ENCODE measurements at places on chromosomes 6 and 20. TPM values are rescaled to one million over a fixed set of nuclear protein-coding genes. Genes with fewer than 3 reads are reported as not detected.

The NKAPL gene
- polyA plus RNA-seq = 4.4 TPM

The TRIM10 gene
- not detected for polyA plus RNA-seq

The OTOR gene
- not detected for polyA plus RNA-seq

The SNAI1 gene
- polyA plus RNA-seq = 20.9 TPM

The MAS1 gene
- polyA plus RNA-seq = not detected

The USP49 gene
- polyA plus RNA-seq = 2.3 TPM

The SYCP2L gene
- polyA plus RNA-seq = 0.15 TPM

The GRM1 gene
- 0.01 TPM for polyA plus RNA-seq

The FAM50B gene
- 20.6 TPM for polyA plus RNA-seq

The RBPJL gene
- polyA plus RNA-seq = not detected

DNA sequence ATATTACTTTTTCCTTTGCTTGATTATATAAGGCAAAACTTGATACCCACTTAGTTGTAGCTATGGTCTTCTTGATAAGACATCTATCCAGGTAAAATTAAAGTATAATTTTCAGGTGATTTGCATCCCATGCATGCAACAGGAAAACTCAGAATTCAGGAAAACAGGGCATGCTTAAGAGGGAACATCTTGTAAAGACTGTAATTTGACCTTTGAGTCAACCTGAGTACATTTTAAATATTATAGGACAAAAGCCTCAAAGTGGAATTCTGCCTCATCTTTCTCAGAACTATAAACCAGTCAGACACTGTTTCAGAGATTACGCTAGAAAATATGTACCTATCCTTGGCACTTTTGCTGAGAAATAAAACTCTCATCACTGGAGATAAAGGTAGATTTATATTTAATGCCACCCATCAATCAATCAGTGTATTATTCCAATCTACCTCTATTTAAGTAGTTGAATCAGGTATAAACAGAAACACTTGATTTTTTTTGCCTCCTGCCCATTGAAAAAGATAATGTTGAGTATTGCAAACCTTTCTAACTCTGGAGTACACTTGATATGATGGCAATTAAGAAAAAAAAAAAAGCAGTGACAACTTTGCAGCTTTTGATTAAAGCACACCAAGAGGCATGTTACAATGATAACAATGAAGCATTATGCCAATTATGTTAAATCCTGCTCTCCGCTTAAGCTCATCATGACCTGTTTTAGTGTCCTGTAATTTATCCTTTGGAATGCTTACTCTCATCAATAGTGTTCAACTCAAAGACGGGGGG, 2.8 kb downstream of the CITED2 start:
- DNase-seq = no peak

DNA sequence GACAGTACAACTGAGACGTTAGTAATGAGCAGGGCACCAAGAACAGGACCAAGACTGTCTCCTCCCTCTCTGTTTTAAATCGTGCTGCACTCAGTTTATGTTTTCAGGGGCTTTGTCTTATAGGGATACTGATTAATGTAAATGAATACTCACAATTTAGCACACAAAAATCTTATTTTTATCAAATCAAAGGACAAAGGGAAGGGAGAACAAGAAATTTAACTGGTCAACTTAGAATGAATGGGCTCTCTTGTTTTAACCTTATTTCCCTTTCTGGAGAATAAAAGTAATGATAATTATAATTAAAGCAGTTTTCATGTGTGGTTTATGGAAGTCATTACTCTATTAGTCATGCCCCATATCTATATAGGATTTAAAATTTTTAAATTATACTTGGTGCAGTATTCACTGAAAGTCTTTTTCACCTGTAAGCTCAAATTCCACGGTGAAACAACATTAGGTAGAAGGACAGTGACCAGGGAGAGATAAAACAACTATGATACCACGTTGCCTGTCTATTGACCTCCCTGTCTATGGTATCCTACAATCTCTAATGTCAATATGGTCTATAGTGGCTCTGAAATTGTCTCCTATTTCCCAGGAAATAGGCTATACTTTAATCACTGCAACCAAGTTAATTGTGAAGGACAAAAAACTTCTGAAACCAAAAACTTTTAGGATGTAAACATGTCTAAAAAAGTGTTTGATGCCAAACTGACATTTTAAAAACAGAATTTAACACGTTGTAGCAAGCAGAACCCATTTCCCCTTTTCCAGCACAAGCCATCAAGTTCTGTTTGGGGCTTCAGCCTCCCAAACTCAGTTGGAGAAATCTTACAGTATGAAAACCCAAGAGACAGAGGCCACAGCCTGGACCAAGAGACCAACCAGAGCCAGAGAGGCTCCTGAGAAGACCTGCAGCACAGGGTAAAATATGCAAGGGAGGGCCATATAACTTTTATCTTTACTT, 15.0 kb downstream of the ELOVL5 start:
- no peak for DNase-seq

GRCh38 chr6:41440958-41441357, 105.2 kb upstream of the FOXP4 start:
- no peak for DNase-seq

- no peak for DNase-seq
Observed at GRCh38 chr6:112511441-112511840, 164.3 kb downstream of the RFPL4B start.

- DNase-seq = no peak
Observed at GRCh38 chr6:56685102-56685733, 42.5 kb upstream of the DST start.

DNA sequence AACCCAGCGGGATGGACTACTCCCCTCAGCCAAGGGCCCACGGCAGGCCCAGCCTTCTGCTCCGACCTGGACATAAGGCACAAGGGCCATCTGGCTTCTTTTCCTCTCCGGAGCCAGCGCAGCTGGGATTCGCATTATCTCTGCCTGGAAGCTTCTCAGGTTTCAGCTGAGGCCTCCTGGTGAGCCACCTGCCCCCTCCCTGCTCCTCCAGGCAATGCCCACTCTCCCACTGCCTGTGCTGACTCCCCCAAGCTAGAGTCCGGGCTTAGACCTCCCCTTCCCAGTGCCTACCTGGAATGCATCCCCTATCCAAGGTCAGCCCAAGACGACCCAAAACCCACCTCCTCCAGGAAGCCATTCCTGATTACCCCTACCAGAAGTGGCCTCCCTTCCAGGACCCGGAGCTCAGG, 60.7 kb downstream of the EZR start:
- no peak for DNase-seq

- DNase-seq = no peak
Observed at GRCh38 chr6:4575714-4576113, 200.5 kb upstream of the CDYL start.

DNA sequence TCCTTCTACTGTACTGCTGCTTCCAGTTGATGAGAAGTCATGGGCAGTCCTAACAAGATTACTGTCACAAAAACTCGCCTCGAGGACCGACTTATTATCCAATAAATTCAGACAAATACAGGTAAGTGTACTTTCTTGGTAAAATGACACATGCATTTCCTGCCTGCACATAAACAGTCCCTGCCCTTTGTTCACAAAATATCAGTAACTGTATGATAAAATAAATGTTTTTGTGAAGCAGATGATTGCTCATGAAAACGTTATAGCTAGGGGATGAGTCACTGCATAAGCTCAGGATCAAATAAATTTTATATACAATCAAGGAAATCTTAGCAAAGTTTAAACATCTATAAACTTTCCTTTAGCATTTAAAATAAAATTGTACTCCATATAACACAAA, 164.5 kb upstream of the RIPOR2 start:
- DNase-seq = no peak

DNA sequence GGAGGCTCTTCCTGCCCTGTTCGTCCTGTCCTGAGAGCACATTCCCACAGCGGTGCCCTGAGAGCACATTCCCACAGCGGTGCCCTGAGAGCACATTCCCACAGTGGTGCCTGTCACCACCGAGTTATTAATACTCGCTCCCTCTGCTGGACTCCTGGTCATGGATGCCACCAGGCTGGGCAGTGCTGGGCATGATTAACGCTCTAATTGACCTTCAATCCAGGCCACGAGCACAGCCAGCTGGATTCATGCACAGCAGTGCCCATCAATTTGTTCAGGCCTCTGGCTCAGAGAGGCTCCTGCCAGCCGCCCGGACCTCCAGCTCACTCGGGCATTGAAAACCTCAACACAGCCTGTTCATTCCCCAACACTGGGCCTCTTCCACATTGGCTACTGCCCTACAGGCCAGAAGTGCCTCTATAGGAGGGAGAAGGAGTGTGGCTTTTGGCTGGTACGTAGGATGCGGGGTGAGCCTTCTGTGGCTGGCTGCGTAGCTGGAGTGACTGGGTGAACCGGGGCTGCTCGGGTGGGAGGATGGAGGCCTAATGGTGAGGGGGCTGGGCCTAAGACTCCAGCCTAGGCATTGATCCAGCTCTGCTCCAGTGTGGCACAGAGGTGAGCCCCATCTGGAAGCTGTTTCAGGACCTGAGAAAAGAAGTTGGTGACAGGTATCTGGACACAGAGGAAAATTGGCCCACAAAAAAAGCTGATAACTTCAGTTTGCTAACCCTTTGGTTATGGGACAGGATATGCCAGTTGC, 9.3 kb downstream of the IP6K3 start:
- DNase-seq = no peak

DNA sequence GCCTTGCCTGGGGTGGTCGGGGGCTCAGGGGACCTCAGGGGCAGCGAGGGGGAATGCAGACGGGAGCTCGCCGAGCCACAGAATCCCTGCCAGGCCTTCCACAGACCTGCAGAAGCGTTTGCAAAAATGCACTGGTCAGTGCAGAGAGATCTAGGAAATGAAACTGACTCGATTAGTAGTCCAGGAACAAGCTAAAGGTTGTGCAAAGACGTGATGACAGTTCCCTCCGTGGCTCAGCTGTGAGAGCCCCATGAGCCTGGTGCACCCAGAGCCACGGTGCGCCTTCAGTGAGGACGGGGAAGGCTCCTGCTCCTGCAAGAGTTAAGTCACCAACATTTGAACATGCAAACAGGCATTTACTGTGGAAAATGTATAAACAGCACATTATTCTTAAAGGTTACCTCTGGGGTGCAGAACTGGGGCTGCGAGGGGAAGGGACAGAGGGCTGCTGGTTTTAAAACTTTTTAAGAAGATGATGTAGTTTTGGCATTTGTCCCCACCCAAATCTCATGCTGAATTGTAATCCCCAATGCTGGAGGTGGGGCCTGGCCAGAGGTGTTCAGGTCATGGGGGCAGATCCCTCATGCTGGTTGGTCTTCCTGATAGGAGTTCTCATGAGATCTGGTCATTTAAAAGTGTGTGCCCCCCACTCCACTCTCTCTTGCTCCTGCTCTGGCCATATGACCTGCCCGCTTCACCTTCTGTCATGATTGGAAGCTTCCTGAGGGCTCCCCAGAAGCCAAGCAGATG, 147.3 kb downstream of the DLL1 start:
- no peak for DNase-seq

GRCh38 chr6:45791211-45792168, 224.2 kb downstream of the CLIC5 start:
- DNase-seq = no peak

DNA sequence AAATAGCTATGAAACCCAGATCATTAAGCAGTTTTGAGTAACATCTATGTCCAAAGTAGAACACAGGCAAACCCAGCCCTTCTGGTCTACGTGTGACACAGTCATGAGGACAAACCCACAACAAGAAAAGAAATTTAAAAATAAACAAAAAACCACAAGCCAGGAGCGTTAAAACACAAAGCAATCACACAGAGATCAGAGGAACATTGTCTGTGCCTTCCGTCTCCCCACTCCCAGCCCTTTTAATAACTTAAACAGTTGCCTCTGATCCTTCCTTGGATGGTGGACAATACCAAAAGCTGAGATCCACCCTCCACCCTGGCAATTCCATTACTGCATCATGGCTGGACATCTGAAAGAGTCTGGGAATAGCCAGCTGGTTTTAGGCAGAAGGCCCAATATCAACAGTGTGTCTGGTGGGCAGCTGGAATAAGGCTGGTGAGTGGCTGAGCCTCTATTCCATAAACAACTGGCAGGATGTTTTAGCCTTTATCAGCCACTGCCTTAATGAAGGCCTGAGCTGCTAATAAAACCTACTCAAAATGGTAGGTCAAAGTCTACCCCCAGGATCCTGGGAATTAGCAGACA, 15.7 kb upstream of the LAMA4 start:
- no peak for DNase-seq

DNA sequence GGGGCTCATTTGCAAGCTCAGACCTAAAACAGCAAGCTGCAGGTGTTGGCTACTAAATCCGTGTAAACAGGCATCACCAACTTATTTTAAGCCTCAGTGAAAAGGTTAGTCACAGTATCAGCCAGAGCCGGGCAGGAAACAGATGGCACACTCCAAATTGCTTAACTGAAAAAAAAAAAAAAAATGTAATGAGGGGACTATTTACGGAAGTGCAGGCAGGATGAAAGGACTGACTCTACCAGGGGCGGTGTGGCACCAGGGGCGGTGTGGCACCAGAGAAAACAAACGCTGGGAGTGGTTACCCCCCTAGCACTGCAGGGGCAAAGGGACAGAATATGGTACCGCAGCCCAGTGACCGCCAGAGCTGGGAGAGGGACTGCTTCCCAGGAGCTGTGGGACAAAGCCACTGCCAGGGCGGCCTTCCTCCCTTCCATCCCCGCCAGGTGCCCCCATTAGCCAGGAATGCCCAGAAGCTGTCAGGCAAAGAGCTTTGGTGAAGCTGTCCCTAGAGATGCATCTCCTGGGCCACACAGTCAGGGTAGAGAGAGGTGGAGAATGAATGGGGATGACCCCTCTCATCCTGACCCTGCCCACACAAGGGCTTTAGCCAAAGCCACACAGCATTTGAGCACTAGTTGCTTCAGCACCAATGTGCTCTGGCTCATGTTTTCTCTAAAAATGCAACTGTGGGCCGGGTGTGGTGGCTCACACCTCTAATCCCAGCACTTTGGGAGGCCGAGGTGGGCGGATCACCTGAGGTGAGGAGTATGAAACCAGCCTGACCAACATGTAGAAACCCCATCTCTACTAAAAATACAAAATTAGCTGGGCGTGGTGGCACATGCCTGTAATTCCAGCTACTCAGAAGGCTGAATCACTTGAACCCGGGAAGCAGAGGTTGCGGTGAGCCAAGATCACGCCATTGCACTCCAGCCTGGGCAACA, 39.6 kb upstream of the GFOD1 start:
- no peak for DNase-seq

DNA sequence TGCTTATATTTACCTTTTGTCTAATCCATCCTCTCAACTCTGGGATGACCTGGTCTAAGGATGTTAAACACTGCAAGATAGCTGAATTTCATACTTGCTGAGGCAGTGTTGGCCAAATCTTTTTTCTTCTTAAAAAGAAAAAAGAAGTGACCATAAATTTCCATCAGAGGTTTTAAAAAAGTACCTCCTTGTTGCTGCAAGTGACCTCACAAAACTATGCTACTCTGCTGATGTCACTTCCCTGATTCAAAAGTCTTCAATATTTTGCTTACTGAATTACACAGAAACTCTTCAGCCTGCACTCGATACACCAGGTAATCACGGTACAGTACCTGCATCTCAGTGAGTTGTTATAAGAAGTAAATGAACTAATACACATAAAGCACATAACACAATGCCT, 107.2 kb upstream of the PRDM1 start:
- no peak for DNase-seq

- DNase-seq = no peak
Observed at GRCh38 chr6:137316626-137317025, 97.4 kb upstream of the IFNGR1 start.

- no peak for DNase-seq
Observed at GRCh38 chr6:5422321-5422915, 161.1 kb downstream of the FARS2 start.

- no peak for DNase-seq
Observed at GRCh38 chr6:155604991-155605390, 149.4 kb upstream of the NOX3 start.

- DNase-seq = no peak
Observed at GRCh38 chr20:22686097-22686496, 101.7 kb upstream of the FOXA2 start.

GRCh38 chr20:52342913-52343312, 151.3 kb upstream of the ZFP64 start:
- no peak for DNase-seq

Measured in urinary bladder (tissue), 4 donors.